Right forelimb (tissue), 1 donor: ENCODE measurements at places on chromosomes 3 and 15.

DNA sequence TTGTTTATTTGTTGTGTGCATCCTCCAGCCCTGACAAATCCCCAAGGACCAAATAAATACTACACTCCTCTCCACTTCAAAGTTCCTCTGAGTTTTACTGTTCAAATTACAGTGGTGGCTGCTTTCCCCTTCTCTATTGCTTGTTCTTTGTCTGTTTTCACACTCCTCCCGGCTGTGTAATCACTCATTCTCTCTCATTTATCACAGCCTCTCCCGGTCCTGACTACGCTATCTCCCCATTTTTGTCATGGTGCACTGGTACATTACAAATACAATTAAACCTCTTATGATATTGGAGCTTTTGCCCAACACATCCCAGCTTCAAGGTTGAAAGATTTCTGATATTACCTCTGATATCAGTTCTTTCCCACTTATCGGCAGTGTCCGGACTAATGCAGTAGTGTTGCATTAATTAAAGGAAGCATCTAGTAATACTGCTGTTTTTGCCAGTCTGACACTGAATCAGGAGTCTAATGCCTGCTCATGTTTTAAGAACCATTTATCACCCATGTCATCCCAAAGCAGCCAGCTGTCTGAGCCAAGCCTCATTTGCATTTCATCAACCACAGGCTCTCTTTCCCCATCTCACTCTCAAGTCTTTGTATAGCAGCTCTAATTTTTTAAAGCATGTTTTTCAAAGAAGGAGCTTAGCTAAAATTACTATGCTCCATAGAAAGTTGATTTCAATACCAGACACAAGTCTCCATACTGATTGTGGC lies 740.5 kb downstream of the ROBO2 start:
- DNase-seq: no peak

- DNase-seq: no peak
Observed at GRCh38 chr3:125431391-125431790, 56.3 kb upstream of the ZNF148 start.

- no peak for DNase-seq
Observed at GRCh38 chr15:45183511-45183910, 4.3 kb downstream of the SHF start.

DNA sequence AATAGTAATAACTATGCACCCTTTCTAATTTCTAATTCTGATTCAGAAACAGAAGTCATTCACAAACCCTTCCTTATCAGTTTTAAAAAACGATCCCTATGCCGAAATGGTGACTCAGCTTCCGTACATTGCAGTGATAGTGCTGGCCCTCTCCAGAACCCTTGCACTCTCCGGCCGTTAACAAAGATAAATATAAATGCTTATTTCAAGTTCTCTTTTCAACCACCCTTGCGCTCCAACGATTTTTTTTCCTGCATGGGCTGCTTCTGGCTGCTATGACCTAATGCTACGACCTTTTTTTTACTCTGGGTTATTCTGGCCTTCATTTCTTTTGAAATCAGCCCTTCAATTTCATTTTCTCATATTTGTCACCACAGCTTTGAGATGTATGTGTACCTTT lies 646.2 kb downstream of the NTRK3 start:
- DNase-seq: no peak
